ENCODE measurements at places on chromosomes 16 and 17.

GRCh38 chr16:3698941-3699340 is 18.4 kb downstream of the TRAP1 start:
- DNase-seq, result no peak

- no peak for DNase-seq
These were observed 182.1 kb downstream of the HS3ST3A1 start for GRCh38 chr17:13419676-13420075.

DNA sequence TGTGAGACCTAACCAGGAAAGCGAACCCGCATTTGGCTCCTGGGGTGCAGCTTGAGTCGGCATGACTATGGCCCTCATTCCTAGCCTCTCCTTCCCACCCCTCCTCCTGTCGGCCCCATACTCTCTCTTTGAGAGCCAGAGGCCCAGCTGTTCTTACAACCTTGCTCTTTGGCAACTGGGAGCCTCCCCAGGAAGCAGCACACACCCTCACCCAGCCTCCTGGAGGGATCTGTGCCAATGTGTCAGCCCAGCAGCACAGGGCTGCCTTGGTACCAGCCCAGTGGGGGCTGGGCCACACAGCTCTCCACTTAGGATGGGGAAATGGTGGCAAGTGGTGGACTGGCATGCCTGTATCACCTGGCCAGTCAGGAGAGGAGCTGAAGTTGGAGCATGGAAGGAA is 70.3 kb upstream of the LGALS9 start:
- no peak for DNase-seq

- no peak for DNase-seq
These were observed 111.3 kb upstream of the NOL11 start for GRCh38 chr17:67606471-67606870.

- no peak for DNase-seq
These were observed 5.0 kb downstream of the SEC14L1 start for GRCh38 chr17:77145612-77146245.

GRCh38 chr17:57651996-57652395 is 93.1 kb downstream of the CCDC182 start:
- DNase-seq, result no peak

DNA sequence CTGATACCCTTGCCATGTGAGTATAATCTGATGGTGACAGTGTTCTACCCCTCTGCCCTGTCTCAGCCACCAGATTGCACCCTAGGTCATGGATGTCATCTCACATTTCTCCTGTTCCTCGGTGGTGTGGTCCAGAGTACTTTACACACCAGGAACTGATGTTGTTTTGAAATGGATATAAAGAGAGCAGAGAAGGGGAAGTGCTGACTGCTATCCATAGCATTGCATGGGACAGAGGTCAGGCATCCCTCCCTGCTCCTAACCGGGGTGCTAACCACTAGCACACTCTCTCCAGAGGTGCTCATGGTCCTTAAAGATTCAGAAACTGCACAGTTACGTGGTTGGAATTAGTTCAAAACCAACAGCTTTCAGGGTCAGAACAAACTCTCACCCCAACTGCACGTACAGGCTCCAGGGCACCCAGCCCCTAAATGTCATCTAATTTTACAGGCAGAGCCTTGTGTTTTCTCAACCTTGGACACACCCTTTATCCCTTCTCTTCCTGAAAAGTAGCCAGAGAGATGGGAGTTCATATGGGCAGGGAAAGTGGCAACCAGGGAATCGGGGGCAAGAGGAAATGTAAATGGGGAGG is 16.3 kb downstream of the TTLL6 start:
- no peak for DNase-seq

DNA sequence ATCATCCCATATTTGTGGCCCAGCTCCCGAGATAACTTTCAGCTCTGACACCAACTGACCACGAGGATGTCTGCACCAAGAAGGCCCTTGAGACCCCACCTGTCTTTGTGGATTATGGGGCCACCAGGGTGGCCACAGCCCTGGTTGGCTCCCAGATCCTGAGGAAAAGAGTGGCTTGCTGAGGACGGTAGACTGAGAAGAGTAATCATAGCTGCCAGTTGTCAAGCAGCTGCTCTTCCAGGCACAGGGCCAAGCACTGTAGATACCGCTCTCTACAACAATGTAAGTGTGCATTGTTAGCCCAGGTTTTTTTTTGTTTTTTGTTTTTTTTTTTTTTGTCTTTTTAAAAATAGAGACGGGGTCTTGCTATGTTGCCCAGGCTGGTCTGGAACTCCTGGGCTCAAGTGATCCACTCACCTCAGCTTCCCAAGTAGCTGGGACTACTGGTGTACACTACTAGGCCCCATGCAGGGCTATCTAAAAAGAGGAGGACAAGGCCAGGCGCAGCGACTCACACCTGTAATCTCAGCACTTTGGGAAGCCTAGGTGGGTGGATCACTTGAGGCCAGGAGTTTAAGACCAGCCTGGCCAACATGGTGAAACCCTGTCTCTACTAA is 9.6 kb downstream of the ZNF205 start:
- DNase-seq, result peak; percentile 32

- DNase-seq, result no peak
These were observed 32.7 kb downstream of the RHBDL3 start for GRCh38 chr17:32298298-32298697.

GRCh38 chr17:44219616-44220212 is at the start of gene UBTF:
UBTF (minus strand) TSS chr17:44219675; CDS start chr17:44218229, 1,446 bp downstream.
- no peak for DNase-seq

DNA sequence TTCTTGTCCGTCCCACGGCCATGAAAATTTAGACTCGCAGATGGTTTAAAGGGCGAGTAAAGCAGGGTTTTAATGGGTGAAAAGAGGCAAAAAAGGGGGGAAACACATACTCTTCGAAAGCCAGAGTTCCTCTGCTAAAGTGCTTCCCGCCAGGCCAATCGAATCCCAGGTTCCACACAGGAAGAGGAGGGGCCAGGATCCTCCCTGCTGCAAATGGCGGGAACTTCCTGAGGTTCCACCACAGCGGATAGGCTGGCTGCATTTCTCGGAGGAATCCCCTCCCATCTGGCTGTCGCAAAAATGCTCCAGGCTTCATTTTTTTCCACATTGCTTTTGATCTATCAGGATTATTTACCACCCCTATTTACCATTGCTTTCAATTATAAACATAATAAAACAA is 670.1 kb upstream of the CA10 start:
- no peak for DNase-seq

DNA sequence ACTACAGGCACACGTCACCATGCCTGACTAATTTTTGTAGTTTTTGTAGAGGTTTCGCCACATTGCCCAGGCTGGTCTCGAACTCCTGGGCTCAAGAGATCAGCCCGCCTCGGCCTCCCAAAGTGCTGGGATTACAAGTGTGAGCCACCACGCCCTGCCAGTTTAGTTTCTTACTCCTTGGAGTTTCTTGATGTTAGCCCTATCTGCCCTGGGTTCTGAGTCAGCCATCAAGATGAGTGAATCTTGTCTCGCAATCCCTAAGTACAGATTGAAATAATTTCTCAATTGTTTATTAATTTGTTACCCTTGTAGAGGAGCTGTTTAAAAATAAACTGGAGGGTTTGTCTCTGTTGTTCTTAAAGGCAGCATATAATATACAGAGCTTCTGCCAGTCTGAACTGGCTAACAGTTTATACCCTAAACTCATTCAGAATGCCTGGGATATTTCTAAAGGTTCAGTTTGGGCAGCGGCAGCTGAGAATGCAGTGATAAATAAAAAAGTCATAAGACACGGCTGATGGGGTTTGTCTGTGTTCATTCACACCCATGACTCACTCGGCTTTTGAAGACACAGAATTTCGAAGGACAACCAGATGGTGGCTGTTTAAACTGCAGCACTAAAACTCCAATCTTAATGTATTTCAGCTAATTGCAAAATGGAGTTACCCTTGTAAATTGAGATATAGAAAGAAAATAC is 39.6 kb downstream of the GPRC5B start:
- DNase-seq, result peak; percentile 44

- no peak for DNase-seq
These were observed 4.0 kb downstream of the ACBD4 start for GRCh38 chr17:45139533-45139920.

DNA sequence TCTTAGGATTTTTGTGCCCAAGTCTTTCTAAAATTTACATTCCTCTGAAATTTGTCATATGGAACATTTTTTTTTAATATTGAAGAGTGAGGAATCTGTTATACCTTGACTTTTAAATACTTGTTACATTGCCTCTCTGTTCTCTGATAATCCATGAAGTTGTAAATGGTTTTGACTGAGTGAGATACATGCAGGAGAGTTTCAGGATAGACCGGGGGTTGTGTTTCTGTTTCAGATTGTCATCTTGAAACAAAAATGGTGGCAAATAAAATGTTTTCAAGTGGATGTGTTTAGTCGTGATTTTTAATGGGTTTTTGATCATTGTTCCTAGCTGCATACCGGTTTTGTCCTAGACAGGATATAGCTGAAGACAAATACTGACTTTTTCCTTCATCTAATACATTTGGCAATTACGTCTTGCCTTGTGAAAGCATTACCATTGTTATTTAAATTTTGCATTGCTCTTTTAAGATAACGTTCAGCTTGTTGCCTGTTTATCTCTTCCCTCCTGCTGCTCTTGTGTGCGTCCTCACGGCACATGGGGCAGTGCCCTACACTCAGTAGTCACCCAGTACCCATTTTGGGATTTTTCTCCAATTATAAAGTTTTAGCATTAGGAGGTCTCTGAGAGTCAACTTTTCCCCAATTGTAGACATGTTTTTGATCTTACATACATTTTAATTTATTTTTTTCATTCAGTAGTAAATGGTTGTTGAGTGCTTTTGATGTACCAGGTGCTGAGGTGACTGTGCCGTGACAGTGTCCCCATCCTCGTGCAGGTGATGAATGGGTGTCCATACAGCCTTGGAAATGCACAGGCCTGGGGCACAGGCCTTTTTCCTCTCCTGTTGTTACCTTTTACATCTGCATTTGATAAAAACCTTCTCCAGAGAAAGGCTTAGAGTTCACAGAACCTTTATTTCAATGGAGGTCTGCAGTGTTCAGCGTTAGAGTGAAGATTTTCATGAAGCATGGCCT is 169.9 kb downstream of the MSI2 start:
- DNase-seq, result no peak

DNA sequence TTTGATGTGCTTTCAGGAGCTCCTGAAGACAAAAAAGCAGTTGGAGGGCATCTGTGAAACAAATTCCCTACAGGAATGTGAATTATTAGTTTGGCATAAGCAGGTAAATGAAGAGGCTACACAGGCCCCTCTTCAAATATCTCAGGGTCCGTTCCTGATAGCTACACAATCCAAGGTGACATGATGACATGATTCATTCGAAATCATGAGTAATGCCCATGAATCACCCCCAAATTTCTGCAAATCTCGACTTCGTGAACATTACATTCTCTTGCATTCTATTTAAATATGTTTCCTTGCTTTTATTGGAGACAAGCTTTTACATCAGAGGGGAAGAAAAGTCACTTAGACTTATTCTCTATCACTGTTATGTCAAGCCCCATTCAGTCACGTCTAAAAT is 22.3 kb downstream of the GAN start:
- DNase-seq, result no peak

Measured in skeletal muscle cell (primary cell).